ENCODE measurements at places on chromosomes 1 and 21.

- DNase-seq = no peak
These were observed 9.8 kb upstream of the CELSR2 start for GRCh38 chr1:109239409-109240068.

DNA sequence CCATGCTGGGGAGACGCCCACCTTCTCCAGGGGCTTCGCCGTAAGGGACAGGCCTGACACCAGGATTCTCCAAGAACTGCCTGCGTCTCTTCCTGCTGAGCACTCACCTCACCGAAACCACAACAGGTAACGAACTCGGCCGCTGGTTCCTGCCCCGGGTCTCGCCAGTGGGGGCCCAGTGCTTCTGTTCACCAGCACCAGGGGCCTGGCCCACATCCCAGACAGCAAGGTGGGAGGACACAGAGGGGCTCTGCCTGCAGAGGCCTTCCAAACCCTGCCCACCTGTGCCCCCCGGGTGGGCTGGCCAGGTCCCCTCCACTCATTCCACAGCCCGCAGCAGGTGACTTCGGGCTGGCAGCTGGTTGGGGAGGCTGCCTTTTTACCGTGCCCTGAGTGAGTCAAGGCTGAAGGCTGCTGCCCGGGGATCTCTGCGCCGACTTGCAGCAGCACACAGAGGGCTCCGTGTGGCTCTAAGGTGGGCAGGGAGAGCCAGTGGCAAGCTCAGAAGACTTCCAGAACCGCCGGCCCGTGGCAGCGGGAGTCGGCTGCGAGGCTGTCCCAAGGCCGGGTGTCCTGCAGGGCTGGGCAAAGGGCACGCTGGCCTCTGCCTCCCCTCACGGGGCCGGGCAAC, 14.7 kb upstream of the COL18A1 start:
- DNase-seq = no peak

GRCh38 chr1:43005460-43006361, 47.0 kb upstream of the SLC2A1 start:
- DNase-seq = no peak

DNA sequence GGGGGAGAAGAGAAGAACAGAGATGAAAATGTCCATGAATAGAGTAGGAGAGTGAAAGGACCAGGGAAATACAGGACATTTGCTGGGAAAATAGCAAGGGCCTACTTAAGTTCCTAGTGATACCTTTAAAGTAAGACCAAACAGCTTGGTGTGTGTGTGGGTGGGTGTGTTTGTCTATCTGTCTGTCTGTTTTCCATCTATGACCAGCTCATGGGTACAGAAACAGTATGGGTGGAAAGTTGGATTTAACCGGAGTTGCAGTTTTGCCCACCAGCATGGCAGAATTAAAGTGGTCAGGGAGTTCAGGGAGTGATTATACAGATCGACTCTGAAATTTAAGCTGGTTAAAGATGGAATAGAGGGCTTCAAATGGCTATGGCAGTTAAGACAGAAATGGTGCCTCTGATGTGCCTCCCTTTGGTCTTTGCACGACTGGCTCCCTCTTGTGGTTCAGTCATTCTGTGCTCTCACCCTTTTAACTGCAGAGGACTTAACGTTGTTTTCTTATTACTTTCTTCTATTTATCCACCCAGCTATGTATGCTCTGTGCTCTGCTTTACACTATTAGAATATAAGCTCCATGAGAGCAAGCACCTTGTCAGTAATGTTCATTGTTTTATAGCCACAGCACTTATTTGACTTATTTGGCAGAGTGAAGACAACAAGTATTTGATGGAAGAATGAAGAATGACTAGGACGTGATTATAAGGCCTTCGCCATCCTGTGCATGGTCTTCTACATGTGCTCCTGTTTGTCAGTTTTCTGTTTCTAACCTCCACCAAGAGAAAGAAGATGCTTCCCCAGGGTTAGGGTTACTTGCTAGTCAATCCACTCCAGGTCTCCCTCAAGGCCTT, 72.7 kb upstream of the AK4 start:
- DNase-seq = peak; percentile 48

- DNase-seq = no peak
These were observed 107.5 kb upstream of the HOOK1 start for GRCh38 chr1:59707178-59707791.

DNA sequence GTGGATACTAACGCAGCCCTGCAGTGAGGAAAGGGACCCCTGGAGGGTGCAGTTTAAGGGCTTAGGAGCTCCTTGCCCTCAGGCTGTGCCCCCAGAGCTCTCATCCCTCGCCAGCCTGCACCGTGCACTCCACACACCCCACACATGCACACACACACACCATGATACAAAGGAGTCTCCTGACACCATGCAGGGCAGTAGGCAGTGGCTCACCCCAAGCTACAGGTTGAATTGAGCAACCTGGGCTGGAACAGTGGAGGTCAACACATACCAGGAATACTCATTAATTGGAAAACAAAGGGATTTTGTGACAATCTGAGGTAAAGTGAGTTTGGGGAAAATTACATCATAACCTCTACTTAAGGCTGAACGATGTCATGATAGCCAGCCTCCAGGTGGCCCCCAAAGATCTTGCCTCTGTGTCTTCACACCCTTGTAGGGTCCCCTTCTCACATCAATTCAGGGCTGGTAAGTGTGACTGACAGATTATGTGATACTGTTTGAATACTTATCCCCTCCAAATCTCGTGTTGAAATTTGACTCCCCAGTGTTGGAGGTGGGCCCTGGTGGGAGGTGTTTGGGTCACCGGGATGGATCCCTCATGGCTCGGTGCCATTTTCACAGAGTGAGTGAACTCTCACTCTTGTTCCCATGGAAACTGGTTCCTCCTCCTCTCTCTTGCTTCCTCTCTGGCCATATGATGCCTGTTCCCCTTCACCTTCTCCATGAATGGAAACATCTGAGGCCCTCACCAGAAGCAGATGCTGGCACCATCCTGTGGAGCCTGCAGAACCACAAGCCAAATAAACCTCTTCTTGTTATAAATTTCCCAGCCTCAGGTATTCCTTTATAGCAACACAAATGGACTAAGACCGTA, 111.0 kb upstream of the RAB4A start:
- no peak for DNase-seq

GRCh38 chr1:33633019-33633801, 160.8 kb downstream of the ZSCAN20 start:
- peak; percentile 56 for DNase-seq

DNA sequence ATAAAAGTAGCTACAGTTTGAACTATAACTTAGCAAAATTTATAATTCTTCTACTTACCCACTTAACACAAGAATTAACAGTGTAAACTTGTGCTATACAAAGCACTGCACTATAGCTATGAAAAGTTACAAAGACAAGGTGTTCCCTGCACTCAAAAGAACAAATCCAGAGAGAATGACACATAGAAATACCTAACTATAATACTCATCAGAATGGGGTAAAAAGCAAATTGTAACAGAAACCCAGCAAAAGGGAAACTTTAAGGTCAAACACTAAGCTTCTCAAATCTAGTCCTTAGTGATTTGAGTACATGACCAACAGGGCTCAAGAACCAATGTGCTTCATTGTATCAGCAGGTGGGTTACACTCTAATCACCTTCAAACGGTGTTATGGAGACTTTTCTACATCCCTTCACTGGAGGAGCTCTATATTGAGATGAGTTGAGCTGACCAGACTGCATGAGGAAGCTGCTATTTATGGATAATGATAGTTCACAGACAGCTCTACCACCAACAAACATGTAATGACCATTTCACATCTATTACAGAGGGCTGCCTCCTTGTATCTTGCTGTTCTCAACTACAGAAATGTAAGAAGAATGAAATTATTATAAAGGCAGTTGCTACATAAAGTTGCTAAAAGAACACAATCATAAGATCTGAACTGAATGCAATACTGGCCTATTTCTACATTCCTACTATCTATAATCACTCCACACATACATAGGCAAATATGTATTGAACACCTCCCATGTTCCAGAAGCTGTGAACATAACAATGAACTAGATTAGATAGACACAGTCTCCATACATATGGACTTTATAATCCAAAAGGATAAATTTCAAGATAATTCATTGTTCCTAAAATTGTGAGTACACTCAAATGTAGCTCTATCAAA, 47.6 kb downstream of the PIK3R3 start:
- no peak for DNase-seq

DNA sequence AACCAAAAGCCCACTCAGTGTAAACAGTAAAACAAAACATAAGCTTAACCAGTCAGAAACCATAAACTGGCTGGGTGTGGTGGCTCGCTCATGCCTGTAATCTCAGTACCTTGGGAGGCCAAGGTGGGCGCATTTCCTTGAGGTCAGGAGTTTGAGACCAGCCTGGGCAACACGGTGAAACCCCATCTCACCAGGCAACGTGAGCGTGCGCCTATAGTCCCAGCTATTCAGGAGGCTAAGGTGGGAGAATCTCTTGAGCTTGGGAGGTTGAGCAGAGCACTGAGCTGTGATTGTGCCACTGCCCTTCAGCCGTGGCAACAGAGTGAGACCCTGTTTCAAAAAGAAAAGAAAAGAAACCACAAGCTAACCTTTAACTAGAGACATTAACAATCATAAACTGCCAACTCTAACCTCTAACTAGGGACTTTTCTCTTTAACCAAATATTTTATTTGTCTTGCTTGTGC, 13.1 kb upstream of the PRRC2C start:
- no peak for DNase-seq

GRCh38 chr1:211352985-211353515, 26.4 kb downstream of the TRAF5 start:
- DNase-seq = peak; percentile 28

DNA sequence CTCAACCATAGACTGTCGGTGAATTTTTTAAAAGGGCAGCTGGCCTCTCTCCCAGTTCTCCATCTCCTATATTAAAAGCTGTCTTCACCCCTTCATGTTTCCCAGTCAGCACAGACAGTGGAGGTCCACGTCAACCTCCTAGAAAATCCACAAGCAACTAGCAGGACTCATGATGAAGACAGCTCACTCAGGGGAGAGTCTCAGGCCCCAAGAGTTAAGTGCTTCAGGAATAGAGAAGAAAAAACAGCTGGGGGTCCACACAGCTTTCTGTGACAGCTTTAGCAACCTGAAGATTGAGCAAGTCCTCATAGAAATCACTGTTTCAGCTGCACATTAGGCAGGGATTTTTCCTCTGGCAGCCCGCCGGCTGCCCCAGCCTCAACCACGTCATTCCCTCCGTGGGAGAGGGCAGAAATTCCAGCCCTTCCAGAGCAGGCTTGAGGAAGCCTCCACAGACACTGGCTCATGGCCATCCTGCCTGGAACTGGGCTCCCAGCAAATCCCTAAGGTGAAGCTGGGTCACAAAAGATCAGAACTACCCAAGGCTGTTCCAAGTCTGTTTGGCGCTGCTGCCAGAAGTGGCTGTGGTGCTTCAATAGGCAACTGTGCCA, 15.2 kb downstream of the GPR161 start:
- no peak for DNase-seq

DNA sequence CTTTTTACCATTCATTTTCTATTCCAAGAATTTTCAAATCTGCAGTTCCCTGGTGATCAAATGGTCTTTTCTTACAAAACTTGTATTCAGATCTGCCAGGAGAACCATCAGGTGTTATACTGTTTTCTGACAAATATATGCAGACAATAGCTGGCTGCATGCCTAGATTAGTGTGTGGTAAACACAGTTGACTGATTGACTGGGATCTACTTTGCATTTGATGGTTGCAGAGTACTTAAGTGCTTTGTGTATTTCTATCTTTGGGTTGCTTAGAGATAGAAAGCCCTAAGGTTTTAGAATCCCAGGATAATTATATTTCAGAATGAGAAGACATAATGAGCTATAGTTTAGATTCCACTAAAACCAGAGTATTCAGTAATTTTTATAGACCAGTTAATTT, 102.0 kb upstream of the CHODL start:
- no peak for DNase-seq

DNA sequence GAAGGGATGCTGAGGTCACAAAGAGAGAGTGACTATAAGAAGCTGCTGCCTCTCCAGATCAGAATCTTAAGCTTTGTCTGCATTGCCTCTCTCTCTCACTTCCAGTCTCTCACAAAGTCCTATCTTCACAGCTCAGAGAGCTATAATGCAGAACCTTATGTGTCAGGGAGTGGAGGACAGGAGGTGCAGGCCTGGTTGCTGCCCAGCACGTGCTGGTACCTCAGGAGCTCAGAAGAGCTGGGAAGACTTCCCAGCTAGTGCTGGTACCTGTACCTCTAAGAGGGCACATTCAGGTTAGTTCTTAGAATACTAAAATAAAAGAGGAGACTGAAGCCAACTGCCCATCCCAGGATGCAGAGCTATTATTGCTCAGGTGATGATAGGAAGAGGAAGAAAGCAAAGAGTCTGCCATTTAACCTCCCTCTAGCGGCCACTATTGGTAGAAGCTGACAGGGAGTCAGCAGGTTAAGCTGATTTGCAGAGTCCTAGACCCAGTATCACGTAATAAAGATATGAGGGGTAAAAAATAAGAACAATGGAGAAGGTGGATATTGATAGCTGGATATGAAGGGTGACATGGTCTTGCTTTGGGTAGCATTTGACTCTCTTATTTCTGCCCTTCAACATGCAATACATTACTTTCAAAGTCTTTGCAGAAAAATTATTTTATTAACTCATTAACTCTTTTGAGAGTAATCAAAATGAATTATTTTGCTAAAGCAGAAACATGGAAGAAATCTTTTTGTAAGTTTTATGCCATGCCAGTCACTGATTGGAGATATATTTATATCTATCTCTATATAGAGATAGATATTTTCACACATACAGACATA, 138.1 kb upstream of the HMCN1 start:
- DNase-seq = no peak

- peak; percentile 19 for DNase-seq
These were observed 58.8 kb downstream of the FRRS1 start for GRCh38 chr1:99707535-99708142.

- DNase-seq = no peak
These were observed 109.9 kb downstream of the LYPLAL1 start for GRCh38 chr1:219283541-219283940.

DNA sequence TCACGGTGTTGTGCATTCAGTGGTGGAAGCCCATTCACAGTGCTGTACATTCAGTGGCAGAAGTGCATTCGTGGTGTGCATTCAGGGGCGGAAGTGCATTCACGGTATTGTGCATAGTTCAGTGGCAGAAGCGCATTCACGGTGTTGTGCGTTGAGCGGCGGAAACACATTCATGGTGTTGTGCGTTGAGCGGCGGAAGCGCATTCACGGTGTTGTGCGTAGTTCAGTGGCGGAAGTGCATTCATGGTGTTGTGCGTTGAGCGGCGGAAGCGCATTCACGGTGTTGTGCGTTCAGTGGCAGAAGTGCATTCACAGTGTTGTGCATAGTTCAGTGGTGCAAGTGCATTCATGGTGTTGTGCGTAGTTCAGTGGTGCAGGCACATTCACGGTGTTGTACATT, 60.6 kb downstream of the PCNT start:
- DNase-seq = no peak

- no peak for DNase-seq
These were observed 90.4 kb downstream of the INTS7 start for GRCh38 chr1:211944733-211945500.

Measured in T-helper 17 cell (primary cell).